ENCODE measurements at places on chromosomes 4 and X.
A peak's percentile ranks its signal among the peaks of the same experiment; 100 is the strongest.

DNA sequence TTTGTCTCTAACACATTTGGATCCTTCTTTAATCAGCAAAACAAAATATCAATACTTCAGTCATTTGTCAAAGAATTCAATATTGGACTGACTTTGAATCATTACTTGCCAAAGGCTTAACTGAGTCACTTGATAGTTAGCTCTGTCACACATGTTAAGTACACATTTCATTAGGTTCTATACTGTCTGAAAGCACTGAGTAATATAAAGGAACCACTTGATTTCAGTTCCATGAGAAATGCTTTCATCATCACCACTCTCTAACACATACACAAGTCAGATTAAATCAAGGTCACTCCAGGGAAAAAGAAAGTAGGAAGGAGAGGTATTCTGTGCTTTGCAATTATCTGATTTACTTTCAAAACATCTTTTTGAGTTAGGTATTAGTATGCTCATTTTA lies 1233.1 kb downstream of the C4orf33 start:
- no peak for DNase-seq

DNA sequence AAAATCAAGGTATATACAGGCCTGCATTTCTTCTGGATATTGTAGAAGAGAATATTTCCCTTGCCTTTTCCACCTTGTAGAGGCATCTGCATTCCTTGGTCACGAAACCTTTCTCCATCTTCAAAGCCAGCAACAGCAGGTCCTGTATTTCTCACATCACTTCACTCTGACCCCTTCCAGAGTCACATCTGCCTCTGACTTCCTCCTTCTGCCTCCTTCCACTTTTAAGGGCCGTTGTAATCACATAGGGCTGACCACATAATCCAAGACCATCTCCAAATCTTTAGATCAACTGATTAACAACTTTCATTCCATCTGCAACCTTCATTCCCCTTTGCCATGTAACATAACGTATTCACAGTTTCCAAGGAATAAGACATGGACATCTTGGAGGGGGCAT lies 38.3 kb upstream of the NDP start:
- no peak for DNase-seq

- DNase-seq = no peak
Measured at GRCh38 chr4:184399512-184399908, 74.8 kb downstream of the IRF2 start.

DNA sequence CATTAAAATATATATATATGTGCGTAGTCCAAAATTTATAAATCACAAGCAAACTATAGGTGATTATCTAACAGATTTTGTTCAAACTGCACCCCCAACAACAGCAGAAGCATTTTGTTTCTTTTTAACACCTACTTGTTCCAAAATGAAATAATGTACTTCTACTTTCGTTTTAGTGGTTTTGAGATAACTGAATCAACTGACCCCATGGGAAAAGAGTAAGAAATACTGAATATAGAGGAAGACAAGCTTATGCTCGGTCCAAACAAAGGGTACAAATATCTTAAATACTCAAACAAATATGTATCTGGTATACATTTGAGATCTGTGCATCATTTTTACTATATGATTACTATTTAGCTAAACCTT lies 22.4 kb downstream of the MAP7D3 start:
- DNase-seq = no peak

DNA sequence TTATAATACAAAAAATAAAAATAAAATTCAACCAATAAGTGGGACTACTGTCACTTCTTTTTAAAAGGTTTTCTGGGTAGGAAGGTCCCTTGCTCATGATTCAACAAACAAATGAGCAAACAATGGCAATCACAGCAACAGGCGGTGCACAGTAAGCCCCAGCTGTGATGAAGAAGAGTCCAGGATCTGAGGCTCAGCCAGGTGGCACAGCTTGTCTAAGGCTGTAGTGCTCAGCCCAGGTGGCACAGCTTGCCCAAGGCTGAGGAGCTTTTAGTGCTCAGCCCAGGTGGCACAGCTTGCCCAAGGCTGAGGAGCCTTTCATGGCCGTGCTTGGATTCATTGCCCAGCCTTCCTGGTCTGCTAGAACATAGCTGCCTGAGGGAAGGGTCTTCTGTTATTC lies 75.0 kb downstream of the ZFYVE28 start:
- peak; percentile 2 for DNase-seq

- no peak for DNase-seq
Measured at GRCh38 chr4:23348789-23349498, 540.9 kb downstream of the PPARGC1A start.

GRCh38 chr4:17085416-17085815 lies 187.0 kb upstream of the LDB2 start:
- DNase-seq = no peak

DNA sequence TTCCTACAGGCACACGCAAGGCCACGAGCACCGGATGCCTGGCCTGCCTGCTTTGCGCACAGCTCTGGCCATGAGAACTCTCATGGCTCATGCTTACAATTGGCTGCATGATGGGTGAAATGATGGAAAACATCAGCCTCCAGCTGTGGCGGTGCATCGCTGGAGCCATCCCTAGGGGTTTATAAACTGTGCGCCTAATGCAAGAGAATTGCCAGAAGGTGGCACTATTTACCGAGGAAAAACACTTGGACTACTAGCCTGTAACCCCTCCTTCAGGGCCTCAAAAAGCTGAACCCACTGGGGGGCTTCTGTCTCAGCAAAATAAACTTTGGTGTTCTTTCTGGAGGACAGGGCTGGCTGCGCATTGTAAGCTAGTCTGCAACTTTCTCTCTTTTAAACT lies 51.9 kb downstream of the PHKA2 start:
- DNase-seq = no peak

- DNase-seq = no peak
Measured at GRCh38 chr4:10456595-10457254, 501 bp downstream of the ZNF518B start.

- no peak for DNase-seq
Measured at GRCh38 chr4:51923343-51923742, 80.4 kb downstream of the DCUN1D4 start.

GRCh38 chr4:1098311-1098925 lies 14.9 kb downstream of the RNF212 start:
- peak; percentile 43 for DNase-seq

- DNase-seq = no peak
Measured at GRCh38 chrX:38500141-38500540, 61.2 kb upstream of the TSPAN7 start.
